HEK293T (cell line): ENCODE measurements at places on chromosomes 4 and X.

DNA sequence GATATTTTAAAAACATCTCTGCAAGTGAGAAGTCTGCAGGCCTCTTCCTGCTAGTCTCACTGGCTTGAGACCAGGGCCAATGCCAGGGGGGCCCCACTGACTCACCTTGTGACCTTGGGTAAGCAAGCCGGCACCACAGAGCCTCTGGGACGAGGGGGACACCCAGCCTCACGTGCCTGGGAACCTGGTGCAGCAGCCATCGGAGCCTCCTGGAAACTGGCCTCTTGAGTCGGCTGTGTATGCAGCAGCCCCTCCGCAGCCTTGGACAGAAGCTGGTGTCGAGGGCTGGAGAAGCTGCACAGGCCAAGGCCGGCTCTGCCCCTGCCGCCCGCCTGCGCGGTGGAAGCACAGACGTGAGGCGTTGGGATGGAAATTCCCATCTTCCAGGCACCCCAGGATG lies 8.7 kb downstream of the TADA2B start:
- DNase-seq, result no peak

DNA sequence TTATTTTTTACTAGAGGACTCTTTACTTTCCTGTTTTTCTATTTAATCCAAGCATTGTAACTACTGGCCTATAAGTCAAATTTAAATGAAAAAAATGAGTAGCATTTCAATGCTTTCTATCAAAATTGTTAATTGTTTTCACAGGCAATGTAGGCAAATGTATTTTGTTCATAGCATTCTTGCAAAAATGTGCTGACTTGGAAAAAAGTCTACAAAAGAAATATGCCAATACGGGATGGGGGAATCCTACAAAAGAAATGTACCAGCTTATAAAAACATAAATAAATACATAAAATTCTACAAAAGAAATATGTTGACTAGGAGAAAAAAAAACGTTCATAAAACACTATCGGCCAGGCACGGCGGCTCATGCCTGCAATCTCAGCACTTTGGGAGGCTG lies 14.9 kb upstream of the S100G start:
- no peak for DNase-seq

- DNase-seq, result no peak
These were observed 12.8 kb upstream of the SLITRK4 start for GRCh38 chrX:143648705-143649104.

DNA sequence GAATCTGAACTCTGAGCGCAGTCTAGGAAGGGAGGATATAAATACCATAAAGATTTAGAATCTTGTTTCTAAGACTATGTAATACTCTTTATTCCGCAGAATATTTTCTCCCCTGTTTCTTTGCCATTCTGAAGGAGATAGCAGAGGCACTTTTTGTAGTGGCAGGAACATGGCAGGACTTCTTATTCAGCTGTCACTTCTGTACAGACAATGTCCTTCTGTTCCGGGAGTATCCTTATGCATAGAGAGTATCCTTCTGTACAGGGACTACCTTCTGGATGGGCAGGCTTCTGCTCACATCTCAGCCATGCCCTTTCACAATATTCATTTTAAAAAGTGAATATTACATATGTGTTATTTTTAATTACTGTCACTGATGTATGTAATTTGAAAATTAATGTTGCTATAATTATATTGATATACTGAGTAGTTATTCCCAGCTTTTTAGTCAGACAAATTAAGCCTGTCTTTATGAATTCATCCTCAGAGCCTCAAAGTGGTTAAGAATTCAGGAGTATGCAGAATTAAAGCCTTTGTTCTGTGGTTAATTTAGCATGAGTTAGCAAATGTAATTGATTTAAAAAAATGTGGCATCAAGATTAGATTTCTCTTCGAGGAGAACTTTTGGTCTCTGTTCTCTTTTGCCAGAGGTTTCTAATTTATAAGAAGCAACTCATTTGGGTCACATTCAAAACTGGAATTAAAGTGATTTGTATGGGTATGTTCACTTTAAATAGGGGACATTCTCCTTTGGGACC lies 174.4 kb downstream of the FHIP1A start:
- no peak for DNase-seq

DNA sequence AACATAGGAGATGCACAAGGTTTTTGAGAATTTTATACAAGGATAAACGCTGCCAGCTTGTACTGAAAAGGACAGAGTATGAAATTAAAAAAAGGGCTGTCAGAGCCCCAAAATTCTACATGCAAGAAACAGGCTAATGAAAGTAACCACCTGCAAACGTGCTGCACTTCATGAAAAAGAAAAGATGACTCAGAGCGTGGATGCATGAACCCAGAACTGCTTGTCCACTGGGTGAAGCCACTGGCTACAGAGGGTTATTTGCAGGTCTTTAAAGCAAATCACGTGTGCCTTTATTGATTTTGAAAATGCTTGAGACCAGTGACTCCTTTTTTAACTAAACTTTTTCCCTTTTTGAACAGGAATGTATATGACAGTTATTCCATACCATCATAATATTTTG lies 25.3 kb upstream of the FRMD7 start:
- DNase-seq, result no peak

GRCh38 chr4:26196567-26196966 lies 124.2 kb upstream of the RBPJ start:
- no peak for DNase-seq

GRCh38 chr4:104942990-104943743 lies 203.5 kb upstream of the TET2 start:
- DNase-seq, result no peak

DNA sequence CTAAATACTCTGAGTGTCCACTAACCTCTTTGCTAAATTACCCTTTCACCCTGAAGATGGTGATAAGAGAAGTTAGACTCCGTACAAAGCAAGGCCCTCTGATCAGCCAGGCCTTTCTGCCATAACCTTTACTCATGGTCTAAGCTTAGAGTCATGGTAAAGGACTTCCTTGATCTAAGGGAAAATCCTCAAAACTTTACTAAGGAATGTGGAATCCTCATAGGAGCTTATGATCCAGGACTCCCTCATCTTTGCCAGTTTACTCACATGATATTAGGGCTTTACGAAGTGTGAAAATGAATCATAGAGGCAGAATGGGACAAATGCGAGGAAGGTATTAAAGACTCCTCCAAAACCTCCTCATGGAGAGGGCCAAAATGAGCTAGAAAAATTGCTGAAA lies 7.9 kb upstream of the FAM13A start:
- no peak for DNase-seq

GRCh38 chrX:106585478-106585877 lies 26.3 kb upstream of the RADX start:
- DNase-seq, result no peak

GRCh38 chr4:113331811-113332210 lies 282.4 kb downstream of the ANK2 start:
- DNase-seq, result no peak

DNA sequence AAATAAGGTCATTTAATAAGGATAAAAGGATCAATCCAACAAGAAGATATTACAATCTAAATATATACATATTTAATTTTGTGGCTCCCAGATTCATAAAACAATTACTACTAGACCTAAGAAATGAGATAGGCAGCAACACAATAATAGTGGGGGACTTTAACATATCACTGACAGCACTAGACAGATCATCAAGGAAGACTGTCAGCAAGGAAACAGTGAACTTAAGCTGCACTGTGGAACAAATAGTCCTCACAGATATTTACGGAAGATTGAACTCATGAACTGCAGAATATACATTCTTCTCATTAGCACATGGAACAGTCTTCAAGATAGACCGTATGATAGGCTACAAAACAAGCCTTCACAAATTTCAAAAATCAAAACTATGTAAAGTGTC lies 56.1 kb upstream of the NAP1L2 start:
- DNase-seq, result no peak

- DNase-seq, result no peak
These were observed 65.9 kb downstream of the NAT8L start for GRCh38 chr4:2125023-2125422.

GRCh38 chrX:7133050-7133440 lies 14.5 kb upstream of the STS start:
- no peak for DNase-seq
